NCI-H187 treated with DMSO at 0.1 percent for 48 hours (cell line): ENCODE measurements at places on chromosomes 1 and 21.

GRCh38 chr1:208241512-208241911 is 2.7 kb downstream of the PLXNA2 start:
- no peak for DNase-seq

DNA sequence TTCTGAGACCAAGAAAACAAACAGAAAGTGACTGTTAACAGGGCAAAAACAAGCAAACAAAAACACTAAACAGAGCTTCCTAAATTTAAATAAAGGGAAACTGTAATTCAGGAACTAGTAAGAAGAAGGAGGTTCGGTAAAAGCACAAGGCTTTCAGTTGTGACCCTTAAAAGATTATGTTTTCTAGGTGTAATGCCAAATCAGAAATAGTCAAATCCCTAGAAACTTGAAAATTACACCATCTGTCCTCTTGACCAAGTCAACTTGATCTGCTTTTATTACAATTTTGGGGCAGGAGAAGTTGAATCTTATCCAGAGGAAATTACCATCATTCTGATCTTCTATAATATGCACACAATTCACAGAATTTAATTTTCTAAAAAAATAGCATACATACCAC is 754.0 kb upstream of the ADGRL4 start:
- DNase-seq: no peak

GRCh38 chr1:86696522-86696921 is 7.9 kb upstream of the SH3GLB1 start:
- no peak for DNase-seq

DNA sequence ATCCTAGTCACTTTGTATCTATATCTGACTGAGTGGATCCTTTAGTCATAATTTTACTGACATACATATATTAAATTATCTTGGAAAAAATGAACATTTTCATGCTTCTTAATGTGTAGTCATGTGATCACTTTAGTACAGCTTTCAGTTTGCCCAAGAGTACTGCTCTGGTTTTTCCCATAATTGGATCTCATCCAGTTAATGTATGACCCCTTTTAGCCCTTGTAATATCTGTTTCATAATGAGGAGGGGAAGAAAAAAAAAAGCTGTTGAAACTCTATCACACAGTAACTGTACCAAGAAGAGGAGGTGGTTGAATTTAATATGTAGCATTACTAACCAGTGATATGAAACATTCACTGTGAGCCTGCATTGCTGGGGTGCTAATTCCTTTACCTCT is 328.7 kb downstream of the PTPRC start:
- DNase-seq: no peak

DNA sequence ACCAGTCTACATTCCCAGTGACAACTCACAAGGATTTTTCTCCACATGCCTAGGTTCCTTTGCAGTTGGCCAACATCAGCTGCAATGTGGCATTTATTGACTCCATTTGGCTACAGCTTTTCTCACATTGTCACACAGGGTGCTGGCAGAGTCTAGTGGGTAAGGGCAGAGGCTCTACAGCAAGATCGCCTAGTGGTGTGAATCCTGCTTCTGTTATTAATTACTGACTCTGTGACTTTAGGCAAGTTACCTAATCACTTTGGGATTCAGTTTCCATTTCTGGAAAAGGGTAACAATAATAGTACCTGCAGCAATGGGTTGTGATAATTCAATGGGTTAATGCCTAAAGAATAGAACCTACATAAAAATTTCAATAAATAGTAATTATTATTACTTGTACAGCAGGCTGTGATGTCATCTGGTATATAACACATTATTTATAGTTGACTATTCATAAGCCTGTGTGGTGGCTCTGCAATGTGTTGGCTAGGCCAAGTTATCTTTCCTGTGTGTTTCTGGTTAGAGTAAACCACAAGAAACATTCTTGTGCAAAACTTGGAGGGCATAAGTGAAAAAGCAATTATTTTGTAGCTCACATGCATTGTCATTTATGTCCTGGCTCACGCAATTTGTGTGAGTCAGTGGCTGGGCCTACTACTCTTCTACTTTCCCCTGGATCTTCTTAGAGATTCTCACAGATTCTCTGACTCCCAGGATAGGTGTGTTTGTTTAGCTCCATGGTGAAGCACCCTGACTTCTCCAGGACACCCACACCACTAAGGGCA is 59.5 kb downstream of the PTGS2 start:
- no peak for DNase-seq

DNA sequence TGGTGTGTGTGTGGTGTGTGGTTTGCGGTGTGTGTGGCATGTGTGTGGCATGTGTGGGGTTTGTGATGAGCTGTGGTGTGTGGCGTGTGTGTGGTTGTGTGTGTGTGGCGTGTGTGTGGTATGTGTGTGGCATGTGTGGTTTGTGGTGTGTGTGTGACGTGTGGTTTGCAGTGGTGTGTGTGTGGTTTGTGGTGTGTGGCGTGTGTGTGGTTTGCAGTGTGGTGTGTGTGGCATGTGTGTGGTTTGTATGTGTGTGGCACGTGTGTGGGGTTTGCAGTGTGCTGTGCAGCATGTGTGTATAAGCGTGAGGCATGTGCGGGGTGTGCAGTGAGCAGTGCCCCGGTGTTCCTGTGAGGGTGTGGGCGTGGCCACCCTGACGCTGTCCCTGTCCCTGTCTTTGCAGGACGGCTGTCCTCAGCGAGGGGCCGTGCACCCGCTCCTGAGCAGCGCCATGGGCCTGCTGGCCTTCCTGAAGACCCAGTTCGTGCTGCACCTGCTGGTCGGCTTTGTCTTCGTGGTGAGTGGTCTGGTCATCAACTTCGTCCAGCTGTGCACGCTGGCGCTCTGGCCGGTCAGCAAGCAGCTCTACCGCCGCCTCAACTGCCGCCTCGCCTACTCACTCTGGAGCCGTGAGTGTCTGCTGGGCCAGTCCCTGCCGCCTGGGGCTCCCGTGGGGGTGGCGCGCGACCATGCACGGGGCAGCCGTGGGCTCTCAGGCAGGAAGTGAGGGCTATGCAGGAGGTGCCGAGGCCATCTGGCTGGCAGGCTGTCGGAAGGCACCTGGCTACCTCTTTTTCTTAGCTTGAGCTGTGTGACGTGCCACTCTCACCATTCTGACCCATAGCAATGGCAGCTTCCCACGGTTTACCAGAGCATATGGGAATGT is 52.6 kb upstream of the TRAPPC10 start:
- no peak for DNase-seq

- no peak for DNase-seq
Observed at GRCh38 chr1:56824271-56824670, 5.1 kb upstream of the FYB2 start.

DNA sequence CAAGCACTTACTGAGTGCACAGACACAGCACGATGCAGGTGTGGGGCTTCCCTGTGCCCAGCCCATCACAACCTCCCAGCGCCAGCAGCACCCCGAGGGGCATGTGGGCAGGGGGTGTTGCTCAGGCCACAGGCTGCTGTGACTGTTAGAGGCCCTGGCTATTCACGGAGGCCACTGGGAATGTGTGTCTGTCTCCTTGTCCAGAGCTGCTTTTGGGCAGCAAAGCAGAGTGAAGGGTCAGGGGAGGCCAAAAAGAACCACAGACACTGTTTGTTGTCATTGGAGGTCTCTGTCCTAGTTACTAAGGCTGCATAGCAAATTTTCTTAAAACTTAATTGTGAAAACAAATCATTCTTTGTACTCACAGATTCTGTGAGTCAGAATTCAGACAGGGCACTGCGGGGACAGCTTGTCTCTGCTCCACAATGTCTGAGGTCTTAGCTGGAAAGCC is 49.6 kb downstream of the TNFRSF8 start:
- DNase-seq: no peak

DNA sequence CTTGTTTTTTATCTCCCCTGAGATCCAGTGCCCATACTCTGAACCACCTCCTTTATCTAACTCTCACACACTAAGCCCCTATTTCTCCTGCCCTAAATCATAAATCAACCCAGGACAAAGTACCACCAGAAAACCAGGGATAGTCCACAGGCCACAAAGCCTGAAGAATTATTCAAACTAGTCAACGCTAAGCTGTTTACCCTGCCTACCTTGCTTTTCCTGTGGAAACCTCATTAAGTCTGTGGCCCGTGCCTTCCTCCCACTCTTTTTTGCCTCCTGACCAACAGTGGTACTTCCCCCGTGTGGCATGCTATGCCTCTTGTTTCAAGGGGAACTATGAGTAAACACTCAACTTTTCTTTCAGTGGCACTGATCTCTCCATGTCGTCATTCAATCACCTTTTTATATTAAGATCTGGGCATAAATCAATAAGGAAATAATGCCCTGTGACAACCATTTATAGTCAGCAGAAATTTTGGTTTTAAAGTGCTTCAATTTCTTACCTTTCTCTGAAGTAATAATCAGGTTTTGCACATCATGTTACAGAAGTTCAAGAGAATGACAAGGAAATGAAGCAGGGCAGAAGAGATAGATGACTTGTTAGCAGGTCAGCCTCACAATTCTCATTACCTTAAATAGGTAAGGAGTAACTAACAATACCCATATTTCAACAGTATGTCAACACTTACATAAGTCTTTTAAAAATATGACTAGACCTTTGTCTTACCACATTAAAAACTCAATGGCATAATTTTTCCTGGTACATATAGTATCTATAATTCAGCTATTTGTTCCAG is 32.1 kb downstream of the EYA3 start:
- peak; percentile 49 for DNase-seq

DNA sequence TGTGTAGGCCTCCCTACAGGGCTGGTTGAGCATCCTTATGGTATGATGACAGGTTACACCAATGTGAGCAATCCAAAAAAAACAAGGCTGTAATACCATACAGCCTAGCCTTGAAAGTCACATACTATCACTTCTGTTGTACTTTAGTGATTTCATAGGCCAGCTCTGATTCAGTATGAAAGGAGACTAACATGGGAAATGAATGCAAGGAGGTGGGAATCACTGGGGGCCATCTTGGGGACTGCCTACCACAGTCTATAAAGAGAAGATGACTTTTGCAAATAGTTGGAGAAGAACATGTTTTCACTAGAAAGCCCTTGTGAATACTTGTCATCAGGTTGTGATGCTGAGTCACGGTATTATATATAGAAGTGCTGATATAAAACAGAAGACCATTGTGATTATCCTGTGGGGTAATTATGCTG is 270.7 kb downstream of the S1PR1 start:
- DNase-seq: no peak

- DNase-seq: no peak
Observed at GRCh38 chr1:187605736-187606135, 777.0 kb downstream of the PLA2G4A start.

DNA sequence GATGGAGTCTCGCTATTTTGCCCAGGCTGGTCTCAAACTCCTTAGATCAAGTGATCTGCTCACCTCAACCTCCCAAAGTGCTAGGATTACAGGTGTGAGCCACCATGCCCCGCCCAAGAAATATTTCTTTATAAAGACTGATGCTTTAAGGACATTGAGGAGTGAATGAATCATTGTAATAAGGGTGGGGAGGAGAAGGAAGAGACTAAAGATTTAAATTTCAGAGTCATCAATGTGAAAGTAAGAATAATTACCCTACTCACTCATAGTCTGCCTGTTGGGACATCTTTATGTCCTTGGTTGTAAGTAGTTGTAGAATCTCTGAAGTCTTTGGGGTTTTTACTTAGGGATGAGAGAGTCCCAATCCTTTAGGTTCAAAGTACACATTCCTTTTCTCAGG is 7.3 kb downstream of the KDM1A start:
- DNase-seq: no peak

- no peak for DNase-seq
Observed at GRCh38 chr21:42387164-42387563, 8.7 kb downstream of the TMPRSS3 start.

DNA sequence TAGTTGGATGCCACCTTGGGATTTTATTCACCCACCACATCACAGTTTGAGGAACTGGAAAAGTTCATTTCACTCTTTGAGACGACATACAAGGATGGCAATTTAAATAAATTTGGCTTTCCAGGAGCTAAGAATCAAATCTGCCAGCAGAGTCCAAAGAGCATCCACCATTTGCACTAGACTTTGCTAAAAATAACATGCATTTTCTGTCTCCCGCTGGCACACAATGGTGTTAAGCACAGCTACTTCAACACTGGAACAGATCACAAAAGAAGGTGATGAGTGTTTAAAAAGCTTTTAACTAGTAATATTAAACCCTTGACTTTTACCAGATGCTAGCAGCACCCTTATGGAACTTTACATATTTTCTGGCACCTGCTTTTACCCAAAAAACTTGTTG is 44.6 kb downstream of the MAEL start:
- peak; percentile 98 for DNase-seq

DNA sequence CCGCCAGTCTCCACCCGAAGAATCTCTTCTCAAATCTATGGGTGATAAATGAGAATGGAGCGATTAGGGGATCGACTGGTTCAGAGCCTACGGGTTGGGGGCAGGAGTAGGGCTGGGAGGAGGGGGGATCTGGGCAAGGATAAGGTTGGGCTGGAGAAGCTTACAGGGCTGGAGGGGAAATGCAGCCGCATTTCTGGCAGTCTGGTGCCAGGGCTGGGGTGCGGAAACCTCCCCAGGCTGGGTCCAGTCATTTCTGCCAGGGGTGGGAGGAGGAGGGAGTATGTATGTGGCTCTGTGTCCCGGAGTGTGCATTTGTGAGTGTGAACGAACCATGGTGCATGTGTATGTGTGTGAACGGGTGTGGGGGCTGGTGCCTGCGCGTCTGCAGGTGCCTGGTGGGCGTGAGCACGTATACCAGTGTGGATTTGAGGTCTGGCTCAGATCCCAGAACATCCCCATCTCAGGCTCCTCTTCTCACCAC is 10.2 kb downstream of the C1orf216 start:
- no peak for DNase-seq

DNA sequence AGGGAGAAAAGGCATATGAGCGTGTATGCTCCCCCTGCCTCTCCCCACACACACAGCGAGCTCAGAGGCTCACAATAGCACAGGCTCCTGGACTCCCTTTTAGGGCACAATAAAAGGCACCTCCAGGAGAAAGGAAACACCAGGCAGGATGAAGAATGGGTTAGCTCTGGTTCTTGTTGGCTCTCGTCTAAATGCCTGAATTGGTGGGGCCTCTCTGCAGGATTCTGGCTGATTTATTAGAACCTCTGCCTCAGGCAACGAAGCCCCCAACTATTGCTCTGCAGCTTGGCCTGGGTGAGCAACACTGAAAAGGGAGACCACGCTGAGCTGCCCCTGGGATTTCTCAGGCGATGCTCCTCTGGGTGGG is 590.9 kb upstream of the PLXNA2 start:
- DNase-seq: no peak

DNA sequence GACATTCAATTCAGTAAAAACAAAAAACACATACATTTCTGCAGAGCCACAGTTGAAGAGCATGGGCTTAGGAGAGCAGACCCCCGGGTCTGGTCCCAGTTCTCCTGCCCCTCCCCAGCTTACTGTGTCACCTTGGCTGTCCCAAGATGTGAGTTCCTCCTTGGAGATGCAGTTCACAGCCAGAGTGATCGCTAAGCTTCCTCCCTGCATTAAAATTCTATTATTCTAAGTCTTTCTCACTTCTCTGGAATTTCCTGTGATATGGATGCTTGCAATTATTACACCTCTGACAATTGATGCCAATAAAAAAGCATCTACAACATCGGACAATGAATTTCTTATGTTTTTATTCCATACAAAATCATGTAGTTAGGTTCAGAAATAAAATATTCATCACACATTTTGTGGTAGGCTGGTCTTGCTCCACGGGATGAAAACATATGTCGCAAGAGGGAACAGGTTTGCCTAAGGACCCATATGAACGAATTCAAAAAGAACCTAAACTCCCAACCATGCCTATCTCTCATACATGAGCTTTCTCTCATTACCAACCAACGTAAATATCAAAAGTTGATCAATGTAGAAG is 328.5 kb upstream of the RUNX1 start:
- no peak for DNase-seq
